ENCODE measurements at places on chromosomes 1 and 21. TPM values are rescaled to one million over a fixed set of nuclear protein-coding genes. Genes with fewer than 3 reads are reported as not detected.

DNA sequence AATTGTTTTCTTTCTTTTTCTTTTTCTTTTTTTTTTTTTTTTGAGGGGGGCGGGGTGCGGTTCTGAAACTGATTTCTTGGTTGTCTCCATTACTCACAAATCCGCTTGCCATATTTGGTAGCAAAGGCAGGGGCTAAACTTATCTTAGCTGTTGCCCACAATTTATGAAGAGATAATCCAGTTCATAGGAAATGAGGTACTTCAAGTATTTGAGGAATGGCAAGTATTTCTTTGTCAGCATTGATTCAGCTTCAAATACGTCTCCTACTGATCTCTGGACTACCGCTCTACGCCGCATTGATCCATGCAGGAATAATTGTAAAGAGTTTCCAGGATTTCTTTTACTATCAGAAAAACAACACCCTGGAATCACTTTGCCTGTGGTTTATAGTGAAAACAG lies 289.2 kb upstream of the DPYD start:
- no peaks in the 10 kb centered on the region for H3K27me3 ChIP-seq
- H3K4me1 ChIP-seq = no peaks in the 10 kb centered on the region
- no peaks in the 10 kb centered on the region for H3K36me3 ChIP-seq
- H3K4me3 ChIP-seq = no peak overlapping the region
- H3K27ac ChIP-seq = no peak overlapping the region

- no peaks in the 10 kb centered on the region for H3K4me1 ChIP-seq
- H3K27me3 ChIP-seq = peaks cover 2% of the 10 kb centered on the region
- H3K4me3 ChIP-seq = no peak overlapping the region
- no peak for DNase-seq
- H3K36me3 ChIP-seq = no peaks in the 10 kb centered on the region
These were observed 81.2 kb upstream of the C1orf174 start for GRCh38 chr1:3981261-3981660.

CRNN gene
- total RNA-seq = not detected

DNA sequence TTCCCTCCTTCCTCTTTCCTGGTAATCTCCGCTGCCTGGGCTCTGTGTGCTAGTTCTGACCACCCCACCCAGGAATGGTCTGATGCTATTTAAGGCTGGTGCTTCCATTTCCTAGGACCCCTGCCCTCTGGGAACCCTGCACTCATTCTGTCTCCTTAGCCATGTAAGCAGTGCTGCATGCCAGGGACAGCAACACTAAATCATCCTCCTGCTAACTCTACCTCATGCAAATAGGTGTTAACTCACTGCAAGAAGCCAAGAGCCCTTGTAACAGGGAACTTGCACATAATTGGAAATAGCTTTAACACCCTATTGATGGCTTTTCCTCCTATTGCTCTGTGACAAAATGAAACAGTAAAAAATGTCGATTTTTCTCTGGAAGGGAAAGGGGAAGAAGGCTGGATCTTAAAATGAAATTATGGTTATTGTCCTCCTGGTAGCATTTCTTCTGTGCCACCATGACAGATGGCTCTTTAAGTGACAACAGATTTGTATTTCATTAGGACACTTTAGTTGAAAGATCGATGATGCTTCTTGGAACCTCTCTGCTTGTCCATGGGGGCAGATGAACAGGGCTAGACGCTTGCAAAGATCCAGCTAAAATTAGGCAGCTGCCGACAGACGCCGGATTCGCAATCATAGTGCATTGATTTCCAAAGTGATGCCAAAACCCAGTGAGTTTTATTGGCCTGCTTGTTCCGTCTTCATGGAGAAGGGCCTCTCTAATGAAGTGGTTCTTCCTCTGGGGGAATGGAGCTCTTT lies 551.7 kb downstream of the MATN1 start:
- no peak for DNase-seq
- no peaks in the 10 kb centered on the region for H3K36me3 ChIP-seq
- H3K4me1 ChIP-seq = no peaks in the 10 kb centered on the region
- no peak overlapping the region for H3K4me3 ChIP-seq
- peaks cover 27% of the 10 kb centered on the region for H3K27me3 ChIP-seq

DNA sequence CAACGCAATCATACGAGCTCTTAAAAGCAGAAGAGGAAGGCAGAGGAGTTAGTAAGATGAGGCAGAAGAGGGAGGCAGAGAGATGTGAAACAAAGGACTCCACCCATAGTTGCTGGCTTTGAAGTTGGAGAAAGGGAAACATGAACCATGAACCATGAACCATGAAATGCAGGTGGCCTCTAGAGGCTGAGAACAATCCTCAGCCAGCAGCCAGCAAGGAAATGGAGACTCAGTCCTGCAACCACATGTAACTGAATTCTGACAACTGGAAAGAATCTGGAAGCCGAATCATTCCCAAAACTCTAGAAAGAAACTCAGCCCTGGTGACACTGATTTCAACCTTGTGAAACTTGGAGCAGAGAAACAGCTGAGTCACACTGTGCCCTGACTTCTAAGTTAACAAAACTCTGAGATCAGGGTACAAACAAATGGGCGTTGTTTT lies 10.1 kb downstream of the DIPK1A start:
- no peak for DNase-seq
- H3K27me3 ChIP-seq = no peaks in the 10 kb centered on the region
- no peaks in the 10 kb centered on the region for H3K36me3 ChIP-seq
- H3K4me3 ChIP-seq = no peak overlapping the region
- H3K27ac ChIP-seq = no peak overlapping the region
- H3K4me1 ChIP-seq = peaks cover 18% of the 10 kb centered on the region

DNA sequence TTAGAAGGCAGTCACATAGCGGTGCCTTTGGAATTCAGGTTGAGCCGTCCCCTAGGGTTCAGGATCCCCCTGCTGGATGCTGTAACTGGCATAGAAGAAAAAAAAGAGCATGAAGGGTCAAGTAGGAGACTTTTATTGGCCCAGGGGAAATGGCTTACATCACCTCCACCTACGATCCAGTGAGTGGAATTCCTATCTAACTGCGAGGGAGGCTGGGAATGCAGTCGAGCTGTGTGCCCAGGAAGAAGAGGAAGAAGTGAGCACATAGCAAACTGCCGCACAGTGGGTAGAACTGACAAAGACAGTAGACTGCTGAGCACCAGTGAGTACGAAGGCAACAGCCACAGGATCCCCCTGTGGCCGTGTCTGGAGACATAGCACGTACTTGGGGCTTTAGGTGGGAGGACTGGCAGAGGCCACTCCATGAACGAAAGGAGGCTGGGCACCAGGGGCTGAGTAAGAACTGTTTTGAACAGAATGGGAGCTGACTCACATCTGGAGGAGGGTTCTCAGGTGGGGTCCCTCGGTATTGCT lies 79.2 kb downstream of the RNF220 start:
- H3K36me3 ChIP-seq = no peaks in the 10 kb centered on the region
- DNase-seq = no peak
- H3K4me1 ChIP-seq = no peaks in the 10 kb centered on the region
- no peak overlapping the region for H3K27ac ChIP-seq

DNA sequence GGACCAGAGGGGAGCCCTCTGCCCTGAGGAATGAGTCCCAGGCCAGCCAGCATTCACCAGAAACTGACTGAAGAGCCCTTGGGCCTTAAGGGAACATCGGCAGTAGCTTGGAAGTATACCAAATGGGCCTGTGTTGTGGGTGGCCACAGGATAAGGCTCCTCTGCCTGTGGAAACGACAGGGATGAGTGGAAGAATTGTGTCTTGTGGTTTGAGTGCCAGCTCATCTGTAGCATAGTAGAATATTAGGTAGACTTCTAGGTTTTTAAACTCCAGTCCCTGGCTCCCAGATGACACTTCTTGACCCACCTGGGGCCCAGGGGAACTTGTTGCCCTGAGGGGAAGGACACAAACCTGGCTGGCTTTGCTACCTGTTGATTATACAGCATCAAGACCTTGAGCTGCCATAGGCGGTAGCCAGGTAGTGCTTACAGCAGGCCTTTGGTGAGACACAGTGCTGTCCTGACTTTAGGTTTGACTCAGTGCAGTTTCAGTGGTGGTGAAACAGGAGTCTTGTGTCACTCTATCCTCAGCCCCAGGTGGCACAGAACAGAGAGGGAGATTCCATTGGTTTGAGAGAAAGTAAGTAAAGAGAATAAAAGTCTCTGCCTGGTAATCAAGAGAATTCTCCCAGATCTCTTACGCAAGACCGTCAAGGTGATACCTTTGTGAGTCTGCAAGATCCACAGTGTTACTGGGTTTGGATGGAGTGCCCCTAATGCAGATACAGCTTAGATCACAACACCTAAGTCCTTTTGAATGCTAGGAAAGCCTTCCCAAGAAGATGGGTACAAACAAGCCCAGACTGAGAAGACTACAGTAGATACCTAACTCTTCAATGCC lies 50.2 kb downstream of the RABGAP1L start:
- H3K36me3 ChIP-seq = peaks cover 36% of the 10 kb centered on the region
- no peak overlapping the region for H3K27ac ChIP-seq
- H3K27me3 ChIP-seq = no peaks in the 10 kb centered on the region
- no peak for DNase-seq

UBXN10 gene
- 1.7 TPM for total RNA-seq

DNA sequence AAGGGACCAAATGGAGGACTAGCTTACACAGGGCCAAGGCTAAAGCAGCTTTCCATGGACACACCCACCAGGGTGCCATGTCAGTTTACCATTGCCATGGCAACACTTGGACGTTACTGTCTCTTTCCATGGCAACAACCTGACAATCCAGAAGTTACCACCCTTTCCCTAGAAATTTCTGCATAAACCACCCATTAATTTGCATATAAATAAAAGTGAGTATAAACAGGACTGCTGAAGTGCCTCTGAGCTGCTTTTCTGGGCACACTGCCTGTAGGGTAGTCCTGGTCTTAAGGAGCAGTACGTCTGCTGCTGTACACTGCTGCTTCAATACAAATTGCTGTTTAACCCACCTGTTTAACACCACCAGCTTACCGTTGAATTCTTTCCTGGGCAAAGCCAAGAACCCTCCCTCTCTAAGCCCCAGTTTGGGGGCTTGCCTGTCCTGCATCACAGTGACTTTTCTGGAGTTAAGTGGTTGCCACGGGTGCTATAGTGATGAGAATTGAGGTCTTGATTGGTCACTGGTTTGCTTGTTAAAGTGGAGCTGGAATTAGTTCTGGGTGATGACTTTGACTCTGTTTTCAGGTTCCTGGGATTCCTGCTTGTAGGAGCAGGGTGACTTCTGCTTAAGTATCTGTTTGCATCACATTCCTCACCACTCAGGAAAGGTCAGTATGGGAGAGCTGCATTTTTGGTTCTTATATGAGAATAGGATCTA lies 83.2 kb downstream of the CLDN17 start:
- no peaks in the 10 kb centered on the region for H3K4me1 ChIP-seq
- DNase-seq = no peak
- H3K27me3 ChIP-seq = no peaks in the 10 kb centered on the region
- H3K27ac ChIP-seq = no peak overlapping the region
- H3K4me3 ChIP-seq = no peak overlapping the region
- H3K36me3 ChIP-seq = no peaks in the 10 kb centered on the region

GRCh38 chr1:20361805-20362381 lies 71.2 kb downstream of the VWA5B1 start:
- peak; percentile 38 for DNase-seq
- no peak overlapping the region for H3K4me3 ChIP-seq
- H3K27ac ChIP-seq = no peak overlapping the region
- H3K27me3 ChIP-seq = peaks cover 61% of the 10 kb centered on the region

DNA sequence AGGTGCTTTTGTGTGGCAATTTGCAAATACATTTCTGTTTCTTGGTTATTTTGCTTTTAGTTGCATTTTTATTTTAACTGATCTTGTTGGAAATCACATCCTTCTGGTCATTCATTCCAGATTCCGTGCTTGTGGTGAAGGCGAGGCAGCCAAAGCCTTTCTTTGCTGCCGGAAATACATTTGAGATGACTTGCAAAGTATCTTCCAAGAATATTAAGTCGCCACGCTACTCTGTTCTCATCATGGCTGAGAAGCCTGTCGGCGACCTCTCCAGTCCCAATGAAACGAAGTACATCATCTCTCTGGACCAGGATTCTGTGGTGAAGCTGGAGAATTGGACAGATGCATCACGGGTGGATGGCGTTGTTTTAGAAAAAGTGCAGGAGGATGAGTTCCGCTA lies 34.8 kb upstream of the CD101 start:
- H3K27me3 ChIP-seq = no peaks in the 10 kb centered on the region
- no peak overlapping the region for H3K4me3 ChIP-seq
- peaks cover 3% of the 10 kb centered on the region for H3K36me3 ChIP-seq
- DNase-seq = no peak
- H3K27ac ChIP-seq = no peak overlapping the region

PRKACB gene
- 77.4 TPM for total RNA-seq

CACYBP gene
- 254 TPM for total RNA-seq

GRCh38 chr1:25193229-25193628 lies 39.1 kb downstream of the SYF2 start:
- no peak overlapping the region for H3K27ac ChIP-seq
- no peak overlapping the region for H3K4me3 ChIP-seq
- no peaks in the 10 kb centered on the region for H3K36me3 ChIP-seq
- H3K4me1 ChIP-seq = no peaks in the 10 kb centered on the region
- no peak for DNase-seq
- H3K27me3 ChIP-seq = peaks cover 14% of the 10 kb centered on the region
